Stimulated activated CD8-positive, alpha-beta memory T cell treated with anti-CD3 and anti-CD28 coated beads, Interleukin-4, amount 100 ng/mL, for 4 hours (primary cell): ENCODE measurements at places on chromosomes 5 and 9.

- no peak for DNase-seq
These were observed 141.7 kb downstream of the DCP2 start for GRCh38 chr5:113118298-113118697.

DNA sequence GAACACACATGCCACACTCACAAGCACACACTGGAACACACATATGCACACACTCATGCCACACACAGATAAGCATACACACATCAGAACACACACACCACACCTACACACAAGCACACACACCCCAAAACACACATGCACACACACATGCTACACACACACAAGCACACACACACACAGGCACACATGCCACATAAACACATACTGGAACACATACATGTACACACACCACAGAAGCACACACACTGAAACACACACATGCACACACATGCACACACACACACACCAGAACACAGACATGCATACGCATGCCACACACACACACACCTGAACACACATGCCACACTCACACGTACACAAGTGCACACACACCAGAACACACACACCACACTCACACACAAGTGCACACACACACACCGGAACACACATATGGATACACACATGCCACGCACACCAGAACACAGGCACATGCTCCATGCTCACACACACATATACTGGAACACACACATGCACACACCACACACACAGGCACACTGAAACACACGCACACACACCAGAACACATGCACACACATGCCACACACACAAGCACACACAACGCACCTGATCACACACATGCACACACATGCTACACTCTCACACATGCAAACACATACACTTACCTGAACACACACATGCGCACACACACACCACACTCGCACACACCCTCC is 78.0 kb upstream of the IRX4 start:
- no peak for DNase-seq

DNA sequence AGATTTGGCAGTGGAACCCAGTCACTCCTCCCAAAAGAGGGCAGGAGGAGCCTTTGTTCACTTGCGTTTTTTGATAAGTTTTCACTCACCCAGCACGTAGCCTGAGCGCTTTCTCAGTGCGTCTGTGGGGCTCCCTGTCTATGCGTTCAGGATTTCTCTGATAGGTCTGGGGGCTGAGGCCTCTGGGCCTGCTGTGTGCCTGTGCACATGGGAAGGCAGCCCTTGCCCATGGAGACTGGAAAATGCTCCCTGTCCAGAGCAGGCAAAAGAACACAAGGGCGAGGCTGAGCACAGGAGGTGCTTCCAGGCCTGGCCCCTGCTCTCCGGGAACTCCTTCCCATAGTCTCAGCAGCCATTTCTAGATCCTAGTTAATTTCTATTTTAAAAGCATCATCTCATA is 249.9 kb downstream of the FSTL4 start:
- DNase-seq, result no peak

- DNase-seq, result no peak
These were observed 56.7 kb upstream of the CARTPT start for GRCh38 chr5:71662381-71662780.

- no peak for DNase-seq
These were observed 50.5 kb upstream of the AGXT2 start for GRCh38 chr5:35098214-35098613.

DNA sequence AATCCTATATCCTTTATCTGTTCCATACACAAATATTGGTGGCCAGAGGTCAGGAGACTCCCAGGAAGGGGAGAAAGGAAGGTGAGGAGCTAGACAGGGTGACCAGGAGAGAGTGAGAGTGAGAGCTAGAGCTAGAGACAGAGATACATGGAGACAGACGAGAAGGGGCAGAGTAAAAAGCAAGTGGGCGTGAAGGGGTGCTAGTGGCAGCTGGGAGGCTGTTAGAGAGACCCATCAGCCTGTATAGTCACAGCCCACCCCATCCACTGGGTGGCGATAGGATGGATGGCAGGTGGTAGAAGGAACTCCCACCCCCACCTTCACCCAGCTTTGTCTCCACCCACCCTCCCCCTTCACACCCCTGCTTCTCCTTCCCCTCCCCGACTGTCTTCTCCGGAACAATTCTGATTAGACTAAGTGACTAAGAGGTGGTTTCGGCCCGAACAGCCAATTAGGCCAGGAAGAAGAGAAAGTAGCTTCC is 32.8 kb downstream of the PCDH1 start:
- DNase-seq, result no peak

DNA sequence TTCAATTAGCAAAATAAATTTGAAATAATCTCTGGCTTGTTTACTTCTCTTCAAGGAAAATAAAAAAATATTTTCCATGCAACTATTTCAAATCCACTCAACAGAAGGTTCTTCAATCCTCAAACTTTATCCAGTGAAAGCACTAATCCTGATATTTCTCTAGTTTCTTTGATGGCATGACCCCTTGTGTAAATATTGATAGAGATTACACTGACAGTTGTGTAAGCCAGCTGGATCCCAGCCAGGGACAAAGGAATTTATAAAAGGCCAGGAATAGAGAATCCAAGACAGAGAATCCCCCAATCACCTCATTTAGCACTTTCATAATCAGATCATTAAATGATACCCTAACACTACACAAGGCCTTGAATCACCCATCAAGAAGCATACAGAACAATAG is 135.2 kb downstream of the GNA14 start:
- no peak for DNase-seq

GRCh38 chr5:117889596-117889995 is 1098.8 kb downstream of the DTWD2 start:
- DNase-seq, result no peak

DNA sequence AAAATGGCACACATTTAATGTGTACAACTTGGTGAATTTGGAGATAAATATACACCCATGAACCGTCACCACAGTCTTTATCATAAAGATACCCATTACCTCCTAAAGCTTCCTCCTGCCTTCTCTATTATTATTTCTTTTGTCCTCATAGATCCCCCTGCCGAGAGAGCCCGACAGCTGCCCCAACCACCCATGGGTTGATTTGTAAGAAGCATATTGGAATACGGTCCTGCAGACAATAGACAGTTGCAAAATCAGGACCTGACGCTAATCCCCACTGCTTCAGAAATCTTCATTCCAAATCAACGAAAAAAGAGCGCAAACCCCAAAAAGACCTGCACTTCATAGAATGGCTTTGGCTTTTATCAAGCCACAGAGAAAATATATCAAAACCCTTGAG is 697.5 kb downstream of the SEMA5A start:
- DNase-seq, result no peak

GRCh38 chr5:169300468-169301385 is at the start of gene SLIT3:
Gene SLIT3, minus strand, starts transcription at chr5:169301139. Its CDS starts 430 bp downstream, at chr5:169300709.
- DNase-seq, result no peak

- DNase-seq, result no peak
These were observed 44.6 kb downstream of the PNPLA7 start for GRCh38 chr9:137505421-137506140.

- no peak for DNase-seq
These were observed 216.1 kb upstream of the RASA1 start for GRCh38 chr5:87051502-87052113.

GRCh38 chr5:270340-270739 is 1.1 kb upstream of the PDCD6 start:
- no peak for DNase-seq

DNA sequence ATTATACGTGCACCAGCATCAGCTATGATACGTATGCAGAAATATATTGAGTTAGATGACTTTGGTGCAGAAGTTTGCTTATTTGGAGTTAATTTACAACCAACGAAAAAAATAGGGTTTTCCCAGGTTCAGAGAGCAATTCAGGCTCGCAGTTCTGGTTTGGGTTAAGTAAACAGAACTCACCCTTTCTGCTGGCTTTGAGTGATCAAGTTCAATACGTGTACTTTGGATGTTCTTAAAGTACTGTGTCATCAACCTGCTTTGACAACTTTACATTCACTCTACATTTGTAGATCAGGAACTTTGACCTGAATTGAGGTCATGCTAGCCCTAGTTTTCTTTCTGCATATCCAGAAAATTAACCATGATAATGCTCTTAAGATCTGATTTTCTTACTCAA is 40.7 kb downstream of the ACOT12 start:
- no peak for DNase-seq

GRCh38 chr5:117434254-117434653 is 859.6 kb upstream of the SEMA6A start:
- no peak for DNase-seq

GRCh38 chr5:137665678-137666460 is 70.0 kb downstream of the KLHL3 start:
- DNase-seq, result no peak

DNA sequence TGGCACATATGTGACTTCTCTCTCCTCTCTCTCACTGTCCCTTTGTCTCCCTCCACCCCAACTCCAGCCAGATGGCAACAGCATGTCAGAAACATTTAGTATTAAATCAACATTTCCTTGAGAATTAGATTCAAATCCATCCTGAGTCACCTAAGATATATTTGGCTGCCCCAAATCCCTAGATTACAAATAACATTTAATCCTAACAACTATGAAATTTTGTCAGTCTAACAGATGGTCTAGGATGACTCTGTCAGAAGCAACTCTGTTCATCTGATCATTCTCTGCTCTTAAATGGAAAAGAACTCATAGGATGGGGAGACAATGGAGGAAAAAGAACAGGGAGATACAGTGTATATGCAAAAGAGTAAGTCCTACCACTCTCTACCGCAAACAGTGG is 201.2 kb downstream of the TSSK1B start:
- DNase-seq, result no peak
